ENCODE measurements at places on chromosomes 2 and 18. TPM values are rescaled to one million over a fixed set of nuclear protein-coding genes. Genes with fewer than 3 reads are reported as not detected.

The NEU4 gene
- polyA plus RNA-seq = 0.05 TPM

DNA sequence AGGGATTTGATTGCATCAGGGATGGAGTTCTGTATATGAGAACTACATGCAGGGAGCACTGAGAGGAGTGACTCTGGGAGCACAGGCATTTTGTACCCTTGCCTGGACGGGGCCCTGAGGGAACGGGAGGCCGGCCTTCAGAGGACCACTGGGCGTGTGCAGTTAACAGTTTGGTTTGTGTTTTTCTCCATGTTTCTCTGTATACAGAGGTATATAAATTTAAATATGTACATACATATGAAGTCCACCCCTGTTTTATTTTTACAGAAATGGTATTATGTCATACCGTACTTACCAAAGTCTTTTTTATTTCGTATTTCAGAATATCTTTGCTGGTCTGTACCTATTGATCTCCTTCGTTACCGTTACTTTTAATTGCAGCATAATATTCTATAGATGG, 111.3 kb downstream of the PTPRM start:
- DNase-seq = no peak

The OXER1 gene
- not detected for polyA plus RNA-seq

The TIMM21 gene
- polyA plus RNA-seq = 27.6 TPM

GRCh38 chr18:48106976-48107781, 176.7 kb upstream of the SMAD2 start:
- DNase-seq = no peak

DNA sequence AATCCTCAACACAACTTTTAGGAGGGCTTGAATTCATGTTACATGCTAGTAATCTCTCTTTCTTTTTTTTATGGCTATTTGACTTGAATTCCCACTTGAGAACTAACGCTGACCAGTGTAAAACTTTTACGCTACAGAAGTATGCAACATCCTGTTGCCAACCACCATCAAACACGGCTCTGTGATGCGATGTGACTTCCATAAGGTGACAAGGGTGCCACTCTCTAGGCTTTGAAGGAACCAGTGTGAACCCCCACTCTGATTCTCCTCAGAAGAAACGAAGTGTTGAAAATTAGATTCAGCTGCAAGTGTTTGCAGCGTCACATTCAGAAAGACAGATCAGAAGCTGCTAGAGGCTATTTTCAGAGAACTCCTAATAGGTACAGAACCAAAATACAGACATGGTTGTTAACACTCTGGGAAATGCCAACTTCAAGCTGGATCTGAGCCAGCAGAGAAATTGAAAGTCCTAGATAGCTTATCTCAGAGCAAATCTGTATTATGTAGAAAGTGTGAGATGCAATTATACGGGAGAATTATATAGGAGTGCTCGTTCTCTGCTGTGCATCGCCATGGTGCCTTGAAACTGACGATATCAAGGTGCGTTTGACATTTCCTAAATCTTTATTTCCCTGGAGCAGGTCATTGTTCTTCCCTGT, 271.2 kb downstream of the LPIN1 start:
- DNase-seq = peak; percentile 27

- DNase-seq = no peak
Observed at GRCh38 chr2:20594957-20595356, 55.9 kb downstream of the HS1BP3 start.

DNA sequence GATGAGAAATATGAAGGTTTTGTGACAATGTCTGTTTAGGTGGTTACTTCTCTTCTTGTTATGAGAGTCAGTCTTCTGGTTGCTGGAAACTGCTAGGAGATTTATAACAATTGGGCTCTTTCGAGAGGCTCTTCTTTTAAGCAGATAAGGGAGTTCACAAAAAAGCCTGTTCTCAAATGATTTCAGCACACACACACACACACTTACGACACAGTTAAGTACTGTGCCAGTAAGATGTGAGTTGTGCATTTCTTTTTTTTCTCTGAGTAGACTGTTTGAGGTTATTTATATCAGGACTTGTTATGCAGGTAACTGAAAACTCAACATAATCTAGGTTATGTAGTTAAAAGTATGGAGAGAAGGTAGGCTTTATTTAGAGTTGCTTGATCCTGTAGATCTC, 49.8 kb downstream of the MSH2 start:
- no peak for DNase-seq

The GPR75 gene
- 2.4 TPM for polyA plus RNA-seq

The OTOF gene
- polyA plus RNA-seq = not detected

- no peak for DNase-seq
Observed at GRCh38 chr2:114787486-114787885, 345.0 kb downstream of the DPP10 start.

- no peak for DNase-seq
Observed at GRCh38 chr18:9877655-9878014, 8.1 kb upstream of the TXNDC2 start.

The IGFBP5 gene
- polyA plus RNA-seq = 156 TPM

GRCh38 chr2:148828941-148829340, 46.1 kb upstream of the KIF5C start:
- DNase-seq = no peak

Measured in SK-N-SH (cell line).